ENCODE measurements at places on chromosomes 1 and 21.

GRCh38 chr1:89466307-89466930 lies 58.2 kb upstream of the LRRC8B start:
- DNase-seq, result no peak

- no peak for DNase-seq
These were observed 845.4 kb upstream of the CXADR start for GRCh38 chr21:16667395-16667794.

- DNase-seq, result no peak
These were observed 1.2 kb downstream of the WNT4 start for GRCh38 chr1:22141554-22142314.

DNA sequence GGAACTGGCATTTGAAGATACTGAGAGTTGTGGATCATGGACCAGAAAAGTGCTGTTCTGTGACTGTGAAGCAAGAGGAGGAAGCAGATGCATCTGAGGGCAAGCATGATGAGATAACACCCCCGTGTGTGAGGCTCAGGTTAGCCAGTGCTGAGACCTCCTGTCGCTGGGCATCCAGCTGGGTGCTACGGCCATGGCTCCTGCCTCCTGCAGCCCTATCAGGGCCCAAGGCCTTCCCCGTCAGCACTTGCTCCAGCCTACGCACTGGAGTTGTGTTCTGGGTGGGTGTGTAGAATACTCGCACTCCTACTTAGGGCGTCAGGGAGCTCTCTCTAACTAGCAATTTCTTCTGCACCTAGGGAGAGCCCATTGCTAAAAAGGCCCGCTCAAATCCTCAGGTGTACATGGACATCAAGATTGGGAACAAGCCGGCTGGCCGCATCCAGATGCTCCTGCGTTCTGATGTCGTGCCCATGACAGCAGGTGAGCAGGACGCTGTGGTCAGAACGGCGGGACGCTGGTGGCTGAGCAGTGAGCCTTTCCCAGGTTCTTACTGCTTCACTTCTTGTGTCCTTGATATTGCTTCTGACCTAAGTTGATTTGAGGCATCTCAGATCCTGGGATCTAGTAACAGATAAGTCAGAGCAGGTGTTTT lies 6.5 kb downstream of the PPIE start:
- no peak for DNase-seq

- DNase-seq, result no peak
These were observed 32.9 kb downstream of the NBPF3 start for GRCh38 chr1:21472861-21473260.

GRCh38 chr1:200207711-200208126 lies 180.2 kb downstream of the NR5A2 start:
- DNase-seq, result no peak

DNA sequence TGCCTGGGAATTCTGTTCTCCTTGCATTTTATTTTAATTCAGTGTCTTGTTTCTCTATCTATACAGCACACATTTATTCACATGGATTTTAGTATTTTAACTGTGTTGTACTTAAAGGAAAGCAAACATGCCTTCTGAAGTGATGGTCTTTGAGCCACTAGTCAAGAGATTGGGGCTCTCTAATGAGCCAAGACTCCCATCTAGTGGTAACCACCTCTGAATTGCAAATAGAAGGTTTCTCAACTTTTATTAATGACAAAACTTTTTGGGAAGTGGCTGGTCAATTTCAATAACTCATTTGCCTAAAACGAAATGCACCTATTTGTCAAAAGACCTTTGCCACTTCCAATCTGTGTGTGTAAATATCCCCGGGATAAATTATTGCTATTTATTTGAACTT lies 199.6 kb downstream of the LTN1 start:
- DNase-seq, result no peak

GRCh38 chr1:183998045-183998444 lies 39.5 kb downstream of the COLGALT2 start:
- no peak for DNase-seq

DNA sequence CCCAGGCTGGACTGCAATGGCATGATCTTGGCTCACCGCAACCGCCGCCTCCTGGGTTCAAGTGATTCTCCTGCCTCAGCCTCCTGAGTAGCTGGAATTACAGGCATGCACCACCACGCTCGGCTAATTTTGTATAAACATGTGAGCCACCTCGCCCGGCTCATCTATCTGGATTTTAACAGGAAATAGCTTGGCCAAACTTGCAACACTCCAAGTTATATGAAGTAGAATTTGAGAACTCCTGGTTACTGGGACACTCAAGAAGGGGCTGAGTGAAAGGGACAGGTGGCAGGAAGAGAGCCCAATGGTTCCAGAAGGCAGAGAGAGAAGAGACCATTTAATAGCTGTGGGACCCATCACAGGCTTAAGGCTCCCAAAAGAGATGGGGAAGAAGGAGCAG lies 2.9 kb upstream of the GPX7 start:
- DNase-seq, result no peak

DNA sequence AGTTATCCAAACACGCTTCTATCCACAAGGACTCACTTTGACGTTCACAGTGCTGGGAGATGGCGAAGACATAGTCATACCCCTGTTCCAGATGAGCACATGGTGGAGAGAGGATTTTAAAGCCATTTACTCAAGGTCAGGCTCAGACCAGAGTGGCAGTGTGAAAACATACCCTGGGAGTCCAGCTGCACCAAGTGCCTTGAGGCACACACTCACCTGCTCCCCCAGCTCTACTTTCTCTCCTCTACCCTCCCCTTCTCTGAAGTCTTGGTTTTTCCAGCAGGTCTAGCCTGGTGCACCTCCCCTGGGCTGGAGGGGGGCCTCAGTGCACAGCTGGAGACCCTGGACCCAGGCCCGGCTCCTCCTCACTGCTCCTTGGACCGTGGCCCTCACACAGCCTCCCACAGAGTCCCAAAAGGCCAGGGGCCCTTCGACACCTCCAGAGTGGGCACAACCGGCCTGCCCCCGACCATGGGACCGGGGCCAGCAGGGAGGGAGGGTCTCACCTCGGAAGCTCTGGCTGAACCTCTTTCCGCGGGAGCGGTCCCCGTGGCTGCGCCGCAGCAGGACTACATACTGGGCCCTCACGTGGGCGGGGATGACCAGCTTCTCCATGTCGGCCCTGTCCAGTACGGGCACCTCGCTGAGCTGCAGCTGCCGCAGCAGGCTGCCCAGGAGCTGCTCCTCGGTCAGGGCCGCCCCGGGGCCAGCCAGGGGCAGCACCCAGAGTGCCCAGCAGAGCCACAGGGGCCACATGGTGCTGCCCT lies 452 bp downstream of the LEFTY2 start:
- no peak for DNase-seq

DNA sequence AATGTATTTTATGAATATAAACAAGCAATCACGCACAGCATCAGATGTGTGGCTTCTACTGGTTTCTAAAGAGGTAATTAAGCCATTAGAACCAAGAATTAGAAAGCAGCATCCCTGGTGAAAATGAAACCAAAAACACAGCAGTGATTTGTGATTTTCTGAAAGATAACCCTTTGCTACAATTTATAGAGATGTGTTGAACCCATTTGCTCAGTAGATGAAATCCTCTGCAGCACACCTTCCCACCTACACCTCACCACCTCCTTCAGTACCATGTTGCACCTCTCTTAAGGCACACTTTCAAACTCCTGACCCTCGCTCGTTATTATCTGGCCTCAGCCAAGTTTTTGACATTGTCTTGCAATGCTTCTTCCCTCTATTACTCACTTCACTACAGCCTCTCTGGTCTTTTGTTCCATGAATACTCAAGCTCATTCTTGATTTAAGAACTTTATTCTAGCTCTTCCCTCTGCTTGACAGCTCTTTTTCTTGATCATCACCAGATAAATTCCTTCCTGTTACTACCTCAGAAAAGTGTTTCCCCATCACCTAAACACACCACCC lies 38.6 kb downstream of the NSL1 start:
- no peak for DNase-seq

DNA sequence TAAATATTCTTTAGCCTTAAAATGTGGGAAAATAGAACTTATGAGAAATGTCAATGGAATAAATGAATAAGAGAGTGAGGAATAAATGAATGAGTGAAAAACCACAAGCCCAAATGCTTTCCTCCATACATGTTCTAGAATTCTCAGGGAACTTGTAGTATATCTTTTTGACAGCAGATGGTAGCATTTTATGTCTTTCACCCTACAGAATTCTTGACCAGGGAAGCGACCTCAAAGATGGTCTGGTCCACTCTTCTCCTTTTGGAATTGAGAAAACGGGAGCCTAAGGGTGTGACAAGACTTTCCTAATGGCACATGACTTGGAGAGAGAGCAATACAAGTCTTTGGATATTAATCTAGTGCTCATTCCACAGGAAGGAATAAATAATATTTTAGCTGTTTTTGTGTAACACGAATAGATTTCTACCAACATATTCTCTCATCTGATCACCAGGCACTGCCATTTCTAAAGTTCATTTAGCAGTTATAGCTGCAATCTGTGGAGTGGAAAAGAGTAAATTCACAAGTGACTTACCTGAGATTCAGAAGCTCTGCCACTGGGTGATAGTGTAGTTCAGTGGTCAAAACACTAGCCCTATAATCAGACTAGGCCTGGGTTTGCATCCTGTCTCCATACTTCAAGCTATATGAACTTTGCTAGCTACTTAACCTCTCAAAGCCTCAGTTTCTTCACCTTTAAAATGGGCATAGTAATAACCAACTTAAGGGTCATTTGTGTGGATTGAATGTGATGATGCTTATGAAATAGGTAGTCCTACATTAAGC lies 15.0 kb upstream of the F5 start:
- no peak for DNase-seq

GRCh38 chr1:247849616-247850015 lies 7.4 kb upstream of the TRIM58 start:
- DNase-seq, result no peak

GRCh38 chr1:226482975-226483700 lies 65.4 kb upstream of the STUM start:
- no peak for DNase-seq

GRCh38 chr1:166865926-166866325 lies 10.1 kb downstream of the TADA1 start:
- DNase-seq, result no peak

DNA sequence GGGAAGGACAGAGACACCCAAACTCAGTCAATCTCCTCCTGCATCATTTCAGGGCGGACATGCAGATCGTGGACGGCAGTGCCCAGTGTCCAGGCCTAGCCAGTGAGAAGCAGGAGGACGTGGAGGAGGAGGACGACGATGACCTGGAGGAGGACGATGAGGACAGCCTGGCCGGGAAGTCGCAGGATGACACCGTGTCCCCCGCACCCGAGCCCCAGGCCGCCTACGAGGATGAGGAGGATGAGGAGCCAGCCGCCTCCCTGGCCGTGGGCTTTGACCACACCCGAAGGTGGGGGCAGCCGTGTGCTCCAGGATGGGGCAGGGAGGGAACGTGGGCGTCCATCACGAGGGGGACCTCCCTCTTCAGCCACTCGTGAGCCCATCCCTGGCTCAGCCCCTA lies 23.6 kb upstream of the ARHGEF16 start:
- DNase-seq, result no peak

DNA sequence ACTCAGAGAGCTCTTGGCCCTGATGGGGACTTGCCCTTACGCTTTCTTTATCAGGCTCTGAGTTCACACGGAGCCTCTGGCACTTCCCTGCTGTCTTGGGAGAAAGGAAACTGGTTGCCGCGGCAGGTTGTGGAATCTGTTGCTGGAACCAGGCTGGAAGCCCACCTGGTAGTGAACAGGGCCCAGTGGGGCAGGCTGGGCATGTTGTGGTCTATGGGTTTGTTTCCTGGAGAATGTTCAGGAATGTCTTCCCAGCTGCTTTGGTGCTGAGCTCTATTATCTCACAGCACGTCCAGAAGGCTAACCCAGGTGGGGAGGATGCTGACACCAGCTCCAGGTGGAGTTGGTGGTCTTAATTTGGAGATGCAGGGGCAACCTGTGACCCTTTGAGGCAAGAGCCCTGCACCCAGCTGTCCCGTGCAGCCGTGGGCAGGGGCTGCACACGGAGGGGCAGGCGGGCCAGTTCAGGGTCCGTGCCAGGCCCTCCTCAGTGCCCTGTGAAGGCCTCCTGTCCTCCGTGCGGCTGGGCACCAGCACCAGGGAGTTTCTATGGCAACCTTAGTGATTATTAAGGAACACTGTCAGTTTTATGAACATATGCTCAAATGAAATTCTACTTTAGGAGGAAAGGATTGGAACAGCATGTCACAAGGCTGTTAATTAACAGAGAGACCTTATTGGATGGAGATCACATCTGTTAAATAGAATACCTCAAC lies 33.3 kb upstream of the TDRD10 start:
- no peak for DNase-seq

DNA sequence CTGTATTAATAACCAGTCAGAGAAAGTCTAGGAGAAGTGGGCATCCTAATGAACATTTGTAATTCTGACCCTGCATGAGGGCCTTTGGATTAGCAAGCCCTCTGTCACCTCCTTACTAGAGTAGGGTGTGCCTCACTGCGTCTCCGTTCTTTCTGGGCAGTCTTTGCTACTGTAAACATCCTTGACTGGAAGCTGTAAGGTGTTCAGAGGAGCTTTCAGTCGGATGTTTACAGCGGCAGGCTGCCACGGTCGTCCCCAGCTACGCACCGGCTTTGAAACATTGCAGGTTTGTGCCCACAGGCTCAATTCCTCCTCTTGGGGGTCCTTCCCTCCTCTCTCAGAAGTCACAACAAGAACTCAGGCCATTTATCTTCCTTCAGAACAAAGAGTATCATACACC lies 29.4 kb upstream of the KCNQ4 start:
- no peak for DNase-seq

GRCh38 chr1:48790397-48790796 lies 13.7 kb upstream of the BEND5 start:
- DNase-seq, result no peak

DNA sequence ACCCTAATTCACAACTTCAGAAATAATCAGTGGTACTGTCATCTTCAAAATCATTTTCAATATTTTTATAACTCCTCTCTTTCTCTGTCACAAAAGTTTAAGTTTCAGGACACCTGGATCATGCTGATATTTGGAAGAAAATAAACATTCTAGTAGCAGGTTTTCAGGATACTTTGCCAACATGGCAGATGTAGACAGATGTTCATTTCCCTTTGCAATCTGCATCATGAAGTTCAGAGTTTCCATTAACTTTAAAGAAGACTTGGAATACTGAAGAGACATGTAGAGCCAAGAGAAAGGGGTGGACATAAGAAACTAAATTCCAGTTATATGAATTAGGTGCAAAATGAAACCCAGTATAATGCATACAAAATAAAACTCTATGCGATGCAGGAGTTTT lies 218.1 kb downstream of the USH2A start:
- DNase-seq, result no peak

DNA sequence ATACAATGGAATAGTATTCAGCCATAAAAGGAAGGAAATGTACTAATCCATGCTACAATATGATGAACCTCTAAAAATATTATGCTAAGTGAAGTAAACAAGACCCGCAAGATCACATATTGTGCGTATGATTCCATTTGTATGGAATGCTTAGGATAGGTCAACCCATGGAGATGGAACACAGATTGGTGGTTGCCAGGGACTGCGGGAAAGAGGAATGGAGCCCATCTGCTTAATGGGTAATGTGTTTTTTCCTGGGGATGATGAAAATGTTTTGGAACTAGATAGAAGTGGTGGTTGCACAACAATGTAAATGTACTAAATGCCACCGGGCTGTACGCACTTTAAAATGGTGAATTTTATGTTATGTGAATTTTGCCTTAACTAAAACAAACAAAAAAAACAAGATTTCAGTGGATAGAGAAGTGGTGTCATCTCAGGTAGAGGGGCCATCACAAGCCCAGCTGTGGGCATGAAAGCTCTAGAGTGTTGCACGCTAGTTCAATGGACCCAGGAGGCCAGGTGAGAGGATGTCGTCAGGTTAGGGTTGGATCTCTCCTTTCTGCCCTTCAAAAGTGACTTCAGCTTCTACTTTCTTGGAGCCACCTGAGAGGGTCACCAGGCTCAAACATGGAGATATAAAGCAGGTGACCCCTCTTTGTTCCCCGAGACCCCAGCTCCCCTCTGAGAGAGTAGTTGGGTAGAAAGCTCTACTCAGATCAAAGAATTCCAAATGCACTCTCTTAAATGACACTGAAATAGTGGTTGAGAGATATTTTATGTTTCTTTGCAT lies 2.5 kb downstream of the C1orf115 start:
- no peak for DNase-seq
